Adrenal gland (tissue), 19 donors: ENCODE measurements at places on chromosomes 12 and 14. TPM values are rescaled to one million over a fixed set of nuclear protein-coding genes. Genes with fewer than 3 reads are reported as not detected.

The SLCO1B1 gene
- not detected for total RNA-seq

The POC1B gene
- 11.6 TPM for total RNA-seq

The SMCO2 gene
- not detected for total RNA-seq

The IKBIP gene
- total RNA-seq: 17.6 TPM

The OTUB2 gene
- total RNA-seq: 1.3 TPM

DNA sequence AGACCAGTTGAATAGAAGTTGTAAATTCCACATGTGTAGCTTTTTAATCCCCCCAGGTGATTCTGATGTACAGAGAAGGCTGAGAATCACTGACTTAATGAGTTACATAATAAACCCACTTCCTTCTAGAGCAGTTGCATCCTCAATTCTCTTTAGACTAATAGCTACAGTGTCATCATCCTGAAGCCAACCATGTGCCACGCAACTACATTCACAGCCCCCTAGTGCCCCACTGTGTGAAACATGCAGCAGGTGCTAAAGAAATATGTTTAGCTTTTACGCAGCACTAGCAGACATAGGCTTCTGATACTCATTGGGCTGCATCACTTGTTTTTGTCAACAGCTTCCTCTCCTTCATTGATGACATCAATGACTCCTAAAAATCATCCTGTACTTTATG, 1168.3 kb downstream of the BCL11B start:
- no peak overlapping the region for H3K27ac ChIP-seq
- H3K36me3 ChIP-seq: no peaks in the 10 kb centered on the region
- no peak overlapping the region for H3K4me3 ChIP-seq
- DNase-seq: no peak

- no peak for DNase-seq
- H3K27ac ChIP-seq: no peak overlapping the region
- no peak overlapping the region for H3K4me3 ChIP-seq
- no peaks in the 10 kb centered on the region for H3K36me3 ChIP-seq
- peaks cover 21% of the 10 kb centered on the region for H3K4me1 ChIP-seq
- no peaks in the 10 kb centered on the region for H3K27me3 ChIP-seq
These were observed 84.1 kb downstream of the ITPR2 start for GRCh38 chr12:26748741-26749431.

GRCh38 chr14:68558096-68558495, 234.8 kb downstream of the ZFP36L1 start:
- H3K27me3 ChIP-seq: no peaks in the 10 kb centered on the region
- no peak for DNase-seq
- no peaks in the 10 kb centered on the region for H3K4me1 ChIP-seq
- no peak overlapping the region for H3K27ac ChIP-seq
- H3K4me3 ChIP-seq: no peak overlapping the region
- no peaks in the 10 kb centered on the region for H3K36me3 ChIP-seq

- DNase-seq: no peak
- H3K4me3 ChIP-seq: no peak overlapping the region
- no peak overlapping the region for H3K27ac ChIP-seq
- H3K4me1 ChIP-seq: peaks cover 11% of the 10 kb centered on the region
- no peaks in the 10 kb centered on the region for H3K36me3 ChIP-seq
These were observed 68.5 kb upstream of the BEGAIN start for GRCh38 chr14:100655741-100656085.

DNA sequence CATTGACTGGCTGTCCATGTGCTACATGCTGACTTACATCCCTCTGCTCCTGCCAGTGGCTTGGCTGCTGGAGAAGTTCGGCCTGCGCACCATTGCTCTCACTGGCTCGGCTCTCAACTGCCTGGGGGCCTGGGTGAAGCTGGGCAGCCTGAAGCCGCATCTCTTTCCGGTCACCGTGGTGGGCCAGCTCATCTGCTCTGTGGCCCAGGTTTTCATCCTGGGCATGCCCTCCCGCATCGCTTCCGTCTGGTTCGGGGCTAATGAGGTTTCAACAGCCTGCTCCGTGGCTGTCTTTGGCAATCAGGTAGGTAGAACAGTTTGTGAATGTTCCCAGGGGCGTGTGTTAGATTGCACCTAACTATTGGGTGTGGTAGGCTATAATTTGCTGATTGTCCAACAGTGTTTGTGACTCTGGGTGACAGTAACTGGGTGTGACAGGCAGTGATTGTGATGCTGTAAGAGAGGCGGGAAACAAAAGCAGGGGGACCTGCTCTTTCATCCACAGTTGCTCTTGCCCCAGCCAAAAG, 981 bp downstream of the FLVCR2 start:
- peak; percentile 33 for DNase-seq
- peak overlapping the region; percentile 74 for H3K27ac ChIP-seq
- no peaks in the 10 kb centered on the region for H3K36me3 ChIP-seq
- peak overlapping the region; percentile 44 for H3K4me3 ChIP-seq
- peaks cover 18% of the 10 kb centered on the region for H3K4me1 ChIP-seq

- no peaks in the 10 kb centered on the region for H3K27me3 ChIP-seq
- H3K36me3 ChIP-seq: no peaks in the 10 kb centered on the region
- no peak for DNase-seq
- no peak overlapping the region for H3K27ac ChIP-seq
These were observed 8.9 kb downstream of the FUT8 start for GRCh38 chr14:65421201-65421981.

- DNase-seq: no peak
- no peaks in the 10 kb centered on the region for H3K36me3 ChIP-seq
- H3K27me3 ChIP-seq: no peaks in the 10 kb centered on the region
- H3K4me1 ChIP-seq: no peaks in the 10 kb centered on the region
- H3K4me3 ChIP-seq: no peak overlapping the region
These were observed 737 bp upstream of the TEX52 start for GRCh38 chr12:2857576-2857975.

DNA sequence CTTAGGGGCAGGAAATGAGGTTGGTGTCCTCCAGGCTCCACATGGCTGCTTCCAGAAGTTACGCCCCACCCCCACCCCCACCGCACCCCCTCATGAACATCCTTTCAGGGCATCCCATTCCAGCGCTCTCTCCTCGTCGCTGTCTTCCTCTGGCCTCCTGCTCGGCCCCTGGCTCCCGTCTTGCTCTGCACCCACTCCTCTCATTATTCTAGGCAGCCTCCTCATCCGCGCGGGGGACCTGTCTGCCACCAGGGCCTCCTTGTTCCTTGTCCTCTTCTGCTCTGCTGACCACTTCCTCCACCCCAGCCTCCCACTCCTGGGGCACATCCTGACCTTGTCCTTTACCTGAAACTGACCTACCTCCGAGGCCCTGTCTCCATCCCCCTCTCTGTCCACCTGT, 29.8 kb upstream of the PLEKHG6 start:
- no peak for DNase-seq
- H3K27ac ChIP-seq: peak overlapping the region; percentile 84
- no peak overlapping the region for H3K4me3 ChIP-seq
- H3K36me3 ChIP-seq: no peaks in the 10 kb centered on the region

DNA sequence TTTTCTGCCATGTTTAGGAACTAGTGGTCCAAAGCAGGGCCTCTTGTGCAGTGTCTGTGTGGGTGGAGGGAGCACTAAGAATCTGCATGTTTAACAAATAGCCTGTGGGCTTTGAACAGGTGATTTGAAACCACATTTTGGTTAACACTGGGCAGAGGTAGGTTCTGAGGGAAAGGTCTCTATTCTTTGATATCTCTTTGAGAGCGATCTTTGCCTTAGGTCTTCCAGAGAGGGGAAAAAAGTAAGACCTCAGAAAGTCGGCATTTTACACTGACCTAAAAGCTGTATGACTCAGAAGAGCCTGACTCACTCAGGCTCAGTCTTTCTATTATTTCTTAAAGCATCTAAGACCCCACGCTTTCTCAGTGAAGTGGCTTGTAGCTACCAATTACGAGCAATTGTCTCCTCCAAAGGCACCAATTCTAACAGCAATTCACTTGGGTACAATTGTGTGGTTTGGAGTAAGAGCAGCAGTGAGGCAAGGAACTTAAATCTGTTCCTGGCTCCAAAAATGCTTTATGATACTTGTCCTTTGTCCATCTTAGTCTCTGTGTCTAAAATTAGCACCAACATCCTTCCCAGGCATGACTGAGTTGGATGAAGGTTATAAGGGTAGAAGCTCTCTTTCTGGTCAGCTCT, 8.8 kb downstream of the EIF2B2 start:
- no peak overlapping the region for H3K4me3 ChIP-seq
- no peaks in the 10 kb centered on the region for H3K27me3 ChIP-seq
- H3K36me3 ChIP-seq: no peaks in the 10 kb centered on the region
- DNase-seq: no peak
- H3K4me1 ChIP-seq: peaks cover 46% of the 10 kb centered on the region

DNA sequence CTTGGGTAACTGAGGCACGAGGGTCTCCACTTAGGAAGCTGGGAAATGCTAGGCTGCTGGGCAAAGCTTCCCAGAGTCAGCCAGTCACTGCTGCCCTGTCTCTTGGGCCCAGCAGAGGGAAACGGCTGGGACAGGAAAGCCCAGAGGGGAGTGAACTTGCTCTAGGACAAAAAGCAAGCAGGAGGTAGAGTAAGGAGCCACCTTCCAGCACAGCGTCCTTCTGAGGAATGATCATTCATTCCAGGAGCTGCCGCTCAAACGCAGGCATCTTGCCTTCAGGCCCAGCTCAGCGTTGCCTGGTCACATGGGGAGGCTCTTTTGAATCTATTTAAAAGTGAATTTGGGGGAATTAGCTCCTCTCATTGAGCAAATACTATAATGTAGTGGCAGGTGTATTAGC, 118.6 kb downstream of the CRACR2A start:
- no peak overlapping the region for H3K27ac ChIP-seq
- DNase-seq: no peak
- no peaks in the 10 kb centered on the region for H3K36me3 ChIP-seq
- H3K4me1 ChIP-seq: no peaks in the 10 kb centered on the region
- no peak overlapping the region for H3K4me3 ChIP-seq

DNA sequence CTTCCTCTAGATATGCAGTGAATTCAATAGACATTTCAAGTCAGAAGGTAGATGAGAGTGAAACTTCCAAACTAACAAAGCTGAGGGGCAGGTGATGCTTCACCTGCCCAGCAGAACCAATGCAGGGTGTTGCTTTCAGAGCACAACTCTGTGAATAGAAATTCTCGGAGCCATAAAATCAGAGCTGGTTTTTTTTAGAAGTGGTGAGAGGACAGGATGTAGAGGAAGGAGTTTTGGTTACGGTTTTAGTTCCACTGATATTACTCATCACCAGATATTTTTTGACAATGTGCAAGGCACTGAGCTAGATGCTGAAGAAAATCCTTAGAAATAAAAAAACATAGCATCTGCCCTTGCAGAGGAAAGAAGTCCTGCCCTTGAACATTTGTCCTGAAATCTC, 62.2 kb downstream of the BMP4 start:
- no peak overlapping the region for H3K4me3 ChIP-seq
- H3K36me3 ChIP-seq: no peaks in the 10 kb centered on the region
- no peaks in the 10 kb centered on the region for H3K4me1 ChIP-seq
- no peaks in the 10 kb centered on the region for H3K27me3 ChIP-seq
- no peak overlapping the region for H3K27ac ChIP-seq

DNA sequence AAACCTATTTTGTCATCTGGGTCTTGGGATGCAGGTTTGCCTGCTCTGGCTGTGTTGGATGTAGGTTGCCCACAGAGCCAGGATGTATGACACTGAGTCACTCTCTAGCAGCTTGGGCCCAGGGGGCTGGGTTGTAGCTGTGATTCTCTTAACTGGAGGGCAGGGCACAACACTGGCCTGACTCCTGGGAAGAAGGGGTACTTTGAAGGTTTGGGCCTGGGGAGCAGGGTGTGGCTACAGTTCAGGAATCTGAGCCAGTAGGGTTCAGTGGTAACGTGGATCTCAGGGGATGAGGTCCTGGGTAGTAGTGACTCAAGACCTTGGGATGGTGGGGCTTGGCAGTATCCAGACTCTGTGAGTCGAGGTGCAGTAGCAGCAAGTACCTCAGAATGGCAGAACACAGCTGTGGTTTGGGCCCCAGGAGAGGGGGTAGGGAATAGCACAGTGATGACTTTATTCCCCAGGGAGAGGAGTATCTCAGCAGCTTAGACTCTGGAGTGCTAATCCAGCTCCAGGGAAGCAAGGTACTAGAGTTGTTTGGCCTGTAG, 25.7 kb downstream of the TBC1D15 start:
- no peaks in the 10 kb centered on the region for H3K36me3 ChIP-seq
- H3K4me3 ChIP-seq: no peak overlapping the region
- no peak overlapping the region for H3K27ac ChIP-seq
- H3K4me1 ChIP-seq: peaks cover 4% of the 10 kb centered on the region

- no peaks in the 10 kb centered on the region for H3K4me1 ChIP-seq
- no peaks in the 10 kb centered on the region for H3K27me3 ChIP-seq
- no peaks in the 10 kb centered on the region for H3K36me3 ChIP-seq
- H3K4me3 ChIP-seq: no peak overlapping the region
- peak overlapping the region; percentile 72 for H3K27ac ChIP-seq
- DNase-seq: no peak
These were observed 31.9 kb upstream of the TC2N start for GRCh38 chr14:91899213-91899612.

DNA sequence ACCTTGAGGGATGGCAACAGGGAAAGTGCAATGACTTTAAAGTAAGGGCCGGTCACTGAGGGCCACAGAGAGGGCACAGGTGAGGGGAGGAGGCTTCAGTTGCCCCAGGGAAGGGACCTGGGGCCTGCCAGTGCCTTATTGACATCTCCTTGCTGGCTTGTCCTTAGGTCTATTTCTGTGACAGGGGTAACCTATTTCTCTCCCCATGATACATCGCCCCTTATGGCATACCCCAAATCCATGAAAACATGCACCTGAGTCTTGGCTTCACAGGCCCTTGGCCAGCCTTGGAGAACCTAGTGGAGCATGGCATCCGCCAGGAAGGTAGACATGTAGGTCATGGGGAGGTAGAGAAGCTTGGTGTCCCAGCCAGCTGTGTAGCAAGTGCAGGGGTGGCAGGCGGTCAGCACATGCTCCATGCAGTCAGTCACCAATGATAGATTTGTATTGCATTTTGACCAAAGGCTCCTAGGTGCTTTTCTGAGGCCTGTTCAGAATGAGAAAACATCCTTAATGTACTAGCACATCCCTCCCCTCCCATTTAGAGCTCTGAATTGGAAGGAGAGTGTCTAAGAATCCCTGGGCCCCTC, 23.6 kb upstream of the RDH16 start:
- no peaks in the 10 kb centered on the region for H3K36me3 ChIP-seq
- no peaks in the 10 kb centered on the region for H3K4me1 ChIP-seq
- no peak for DNase-seq

GRCh38 chr12:123131879-123132402, 18.9 kb downstream of the PITPNM2 start:
- H3K27me3 ChIP-seq: no peaks in the 10 kb centered on the region
- no peak overlapping the region for H3K4me3 ChIP-seq
- H3K4me1 ChIP-seq: peaks cover 40% of the 10 kb centered on the region
- no peaks in the 10 kb centered on the region for H3K36me3 ChIP-seq
